Heart right ventricle (tissue), 16 donors: ENCODE measurements at places on chromosomes 2 and 18.

DNA sequence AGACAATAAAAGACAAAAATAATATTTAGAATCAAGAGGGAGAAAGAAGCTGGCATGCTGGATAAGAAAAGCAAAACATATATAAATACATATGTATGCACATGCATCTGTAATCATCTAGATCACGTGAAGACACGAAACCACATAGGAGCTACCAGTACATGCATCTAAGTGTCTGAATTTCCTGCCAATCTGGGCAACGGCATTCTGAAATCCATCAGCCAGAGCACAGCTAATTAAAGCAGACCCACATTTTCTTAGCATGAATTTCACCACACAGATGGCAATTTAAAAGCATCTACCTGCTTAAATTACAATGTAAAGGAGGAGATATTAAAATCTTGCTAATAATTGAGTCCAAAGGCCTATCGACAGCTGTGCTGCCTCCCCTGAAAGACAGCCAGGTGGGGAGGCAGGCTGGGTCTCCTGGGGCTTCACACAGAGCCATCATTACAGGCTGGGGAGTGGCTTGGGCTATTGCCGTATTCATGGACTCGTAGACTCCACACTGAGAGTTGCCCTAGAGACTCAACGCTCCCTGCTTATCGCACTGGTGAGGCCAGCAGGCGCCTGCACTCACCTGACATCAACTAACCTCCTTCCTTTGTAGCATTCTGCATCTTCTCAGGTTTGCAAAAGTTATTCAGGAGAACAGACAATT lies 272.5 kb upstream of the PXDN start:
- no peaks in the 10 kb centered on the region for H3K36me3 ChIP-seq
- no peak for DNase-seq
- no peaks in the 10 kb centered on the region for H3K27me3 ChIP-seq
- no peak overlapping the region for H3K4me3 ChIP-seq
- H3K4me1 ChIP-seq = peaks cover 22% of the 10 kb centered on the region

DNA sequence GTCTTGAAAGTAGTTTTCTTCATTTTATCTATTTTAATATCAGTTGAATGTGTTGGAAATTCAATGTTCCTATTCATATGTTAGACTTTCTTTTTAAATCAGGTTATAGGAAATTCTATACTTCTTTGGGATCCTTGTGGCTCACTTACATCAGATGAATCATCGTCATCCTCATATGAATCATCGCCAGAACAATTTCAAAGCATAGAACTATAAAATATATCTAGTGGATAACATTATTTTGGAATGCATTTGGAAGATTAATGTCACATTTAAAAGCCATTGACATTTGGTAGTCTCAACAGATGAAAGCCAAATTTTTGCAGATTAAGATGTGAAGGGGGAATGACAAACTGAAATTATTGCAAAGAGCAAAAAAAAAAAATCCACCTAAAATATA lies 94.1 kb downstream of the FAM161A start:
- H3K4me1 ChIP-seq = peaks cover 4% of the 10 kb centered on the region
- no peak overlapping the region for H3K27ac ChIP-seq
- H3K36me3 ChIP-seq = no peaks in the 10 kb centered on the region
- no peaks in the 10 kb centered on the region for H3K27me3 ChIP-seq
- no peak overlapping the region for H3K4me3 ChIP-seq
- DNase-seq = no peak

DNA sequence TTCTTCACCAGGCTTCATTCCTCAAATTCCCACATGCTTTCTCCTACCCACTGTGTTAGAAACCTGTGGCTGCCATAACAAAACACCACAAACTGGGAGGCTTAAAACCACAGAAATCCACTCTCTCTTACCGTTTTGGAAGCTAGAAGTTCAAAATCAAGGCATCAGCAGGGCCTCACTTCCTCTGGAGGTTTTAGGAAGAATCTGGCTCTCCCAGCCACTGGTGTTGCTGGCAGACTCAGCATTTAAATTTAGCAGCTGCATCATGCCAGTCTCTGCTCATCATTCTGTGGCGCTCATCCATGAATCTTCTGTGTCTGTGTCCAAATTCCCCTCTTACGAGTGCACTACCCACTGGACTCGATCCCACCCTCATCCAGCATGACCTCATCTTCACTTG lies 248.5 kb downstream of the ZNF516 start:
- no peaks in the 10 kb centered on the region for H3K36me3 ChIP-seq
- no peaks in the 10 kb centered on the region for H3K27me3 ChIP-seq
- H3K27ac ChIP-seq = no peak overlapping the region
- no peak overlapping the region for H3K4me3 ChIP-seq

DNA sequence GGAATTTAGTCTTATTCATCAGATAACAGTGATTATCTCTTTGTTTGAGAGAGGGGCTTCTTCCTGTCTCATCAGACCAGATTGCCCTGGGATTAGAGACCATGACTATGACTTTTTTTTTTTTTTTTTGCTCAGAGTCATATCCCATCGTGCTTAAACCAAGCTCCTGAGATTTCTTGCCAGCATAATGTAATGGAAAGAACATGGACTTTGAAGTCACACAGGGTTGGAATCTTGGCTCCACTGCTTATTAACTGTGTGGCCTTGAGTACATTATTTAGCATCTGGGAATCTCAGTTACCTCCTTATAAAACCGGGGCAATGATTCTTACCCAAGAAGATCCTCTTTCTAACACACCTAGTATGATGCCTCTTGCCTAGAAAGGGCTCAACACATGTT lies 268.3 kb downstream of the DYSF start:
- DNase-seq = no peak
- peaks cover 36% of the 10 kb centered on the region for H3K4me1 ChIP-seq
- H3K36me3 ChIP-seq = no peaks in the 10 kb centered on the region
- no peak overlapping the region for H3K27ac ChIP-seq
- H3K4me3 ChIP-seq = no peak overlapping the region
